Caco-2 (cell line): ENCODE measurements at places on chromosomes 7 and 10.

GRCh38 chr10:131436458-131436857, 124.9 kb upstream of the TCERG1L start:
- no peak for DNase-seq

DNA sequence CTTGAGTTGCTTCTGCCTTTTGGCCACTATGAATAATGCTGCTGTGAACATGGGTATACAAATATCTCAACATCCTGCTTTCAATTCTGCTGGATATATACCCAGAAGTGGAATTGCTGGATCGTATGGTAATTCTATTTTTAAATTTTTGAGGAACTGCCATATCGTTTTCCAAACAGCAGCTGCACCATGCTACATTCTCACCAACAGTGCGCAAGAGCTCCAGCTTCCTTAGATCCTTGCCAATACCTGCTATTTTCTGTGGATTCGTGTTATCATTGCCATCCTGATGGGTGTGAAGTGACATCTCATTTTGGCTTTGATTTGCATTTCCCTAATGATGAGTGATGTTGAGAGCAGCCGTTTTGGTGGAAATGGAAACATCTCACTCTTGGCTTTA, 26.7 kb downstream of the FRMD4A start:
- no peak for DNase-seq

GRCh38 chr10:64528294-64529002, 1007.2 kb downstream of the REEP3 start:
- DNase-seq: no peak

DNA sequence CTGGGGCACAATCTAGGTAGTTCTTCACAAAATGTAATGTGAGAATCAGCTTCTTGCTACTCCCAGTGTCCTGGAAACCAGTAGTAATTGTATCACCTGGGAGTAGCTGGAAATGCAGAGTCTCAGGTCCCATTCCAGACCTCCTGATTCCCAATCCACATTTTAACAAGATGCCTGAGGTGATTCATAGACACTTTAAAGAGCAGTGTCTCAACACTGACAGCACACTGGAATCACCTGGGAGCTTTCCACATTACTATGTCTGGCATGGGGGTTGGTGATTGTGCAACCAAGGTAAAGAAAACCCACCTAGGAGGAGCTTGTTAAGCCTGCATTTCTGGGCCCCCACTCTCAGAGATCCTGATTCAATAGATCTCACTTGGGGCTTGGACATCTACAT, 11.1 kb downstream of the DPY19L1 start:
- DNase-seq: no peak

DNA sequence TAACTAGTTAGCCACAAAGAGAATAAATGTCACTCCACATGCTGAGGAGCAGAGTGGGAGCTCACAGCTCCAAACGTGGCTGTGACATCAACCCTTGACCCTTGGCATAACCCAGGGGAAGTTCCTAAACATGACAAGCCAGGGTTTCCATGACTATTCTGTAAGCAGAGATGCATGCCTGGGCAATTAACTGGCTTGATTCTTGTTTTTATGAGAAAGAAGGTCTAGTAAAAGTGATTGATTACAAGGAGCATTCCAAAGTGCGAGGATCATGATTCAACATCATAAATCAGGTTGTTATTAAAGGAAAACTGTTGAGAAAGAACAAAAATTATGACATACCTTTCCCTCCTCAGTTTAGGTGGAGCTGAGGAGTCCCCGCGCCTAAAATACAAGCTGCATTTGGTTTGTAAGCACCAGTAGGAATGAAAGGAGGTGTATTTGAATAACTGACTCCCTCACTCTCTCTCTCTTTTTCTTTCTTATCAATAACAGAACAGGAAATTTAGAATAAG, 108.4 kb downstream of the SFMBT2 start:
- no peak for DNase-seq

GRCh38 chr7:1156782-1157535, 3.0 kb downstream of the ZFAND2A start:
- peak; percentile 71 for DNase-seq

DNA sequence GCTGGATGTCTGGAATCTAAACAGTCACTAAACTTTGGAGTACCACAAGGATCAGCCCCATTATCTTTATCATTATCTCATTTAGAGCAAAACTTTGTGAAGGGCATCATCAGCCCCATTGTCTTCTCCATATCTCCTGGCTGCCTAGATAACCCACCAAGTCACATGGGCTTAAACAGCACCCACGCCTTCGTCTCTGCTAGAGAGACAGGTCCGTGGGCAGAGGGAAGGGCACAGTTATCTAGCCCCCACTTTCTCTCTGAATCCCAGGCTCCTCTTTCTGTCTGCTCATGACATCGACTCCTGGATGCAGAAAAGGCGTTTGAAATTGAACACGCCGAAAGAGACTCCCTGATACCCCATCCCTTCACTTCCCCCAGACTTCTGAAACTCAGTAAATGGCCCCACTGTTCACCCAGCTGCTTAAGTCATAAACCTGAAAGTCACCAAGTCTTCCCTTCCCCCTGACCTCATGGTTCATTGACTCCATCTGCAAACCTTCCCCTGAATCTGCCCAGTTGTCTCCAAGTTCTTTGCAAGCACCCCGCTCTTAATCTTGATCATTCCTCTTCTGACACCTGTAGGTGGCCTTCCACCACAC, 20.9 kb upstream of the PARD3 start:
- DNase-seq: no peak

- DNase-seq: no peak
Measured at GRCh38 chr7:78435355-78435754, 636.8 kb downstream of the PHTF2 start.

GRCh38 chr7:157754416-157754790, 417.6 kb downstream of the DNAJB6 start:
- no peak for DNase-seq

DNA sequence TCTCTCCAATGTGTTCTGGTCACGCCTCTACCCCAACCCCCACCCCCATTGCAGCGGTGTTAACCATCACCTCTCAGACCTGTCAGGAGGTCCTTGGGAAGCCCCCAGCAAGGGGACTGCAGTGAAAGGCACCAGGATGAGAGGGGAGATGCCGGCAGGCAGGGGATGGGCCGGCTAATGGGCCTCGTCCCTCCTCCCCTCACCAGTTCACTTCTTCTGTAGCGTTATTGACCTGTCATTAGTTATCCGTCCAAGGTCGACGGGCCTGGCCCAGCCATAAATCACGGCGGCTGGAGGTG, 18.8 kb downstream of the POLL start:
- no peak for DNase-seq

GRCh38 chr10:59736749-59737148, 16.5 kb downstream of the MRLN start:
- no peak for DNase-seq

DNA sequence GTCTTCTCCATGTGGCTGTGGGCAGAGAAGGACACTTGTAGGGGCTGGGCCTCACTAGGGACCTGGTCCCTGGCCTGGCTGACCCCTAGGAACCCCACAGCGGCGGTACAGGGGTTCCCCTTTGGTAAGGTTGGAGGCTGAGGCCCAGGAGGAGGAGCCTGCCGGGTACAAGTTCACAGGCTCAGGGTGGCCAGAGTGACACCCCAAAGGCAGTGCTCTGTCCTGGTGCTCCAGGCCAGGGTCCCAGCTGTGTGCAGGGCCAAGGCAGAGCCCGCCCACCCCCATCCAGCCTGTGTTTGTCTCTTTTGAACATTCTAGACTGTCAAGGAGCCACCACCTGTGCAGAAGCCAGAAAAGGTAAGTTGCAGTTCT, 23.3 kb downstream of the ANTXRL start:
- DNase-seq: no peak

- DNase-seq: no peak
Measured at GRCh38 chr10:16644146-16644545, 122.5 kb upstream of the C1QL3 start.

DNA sequence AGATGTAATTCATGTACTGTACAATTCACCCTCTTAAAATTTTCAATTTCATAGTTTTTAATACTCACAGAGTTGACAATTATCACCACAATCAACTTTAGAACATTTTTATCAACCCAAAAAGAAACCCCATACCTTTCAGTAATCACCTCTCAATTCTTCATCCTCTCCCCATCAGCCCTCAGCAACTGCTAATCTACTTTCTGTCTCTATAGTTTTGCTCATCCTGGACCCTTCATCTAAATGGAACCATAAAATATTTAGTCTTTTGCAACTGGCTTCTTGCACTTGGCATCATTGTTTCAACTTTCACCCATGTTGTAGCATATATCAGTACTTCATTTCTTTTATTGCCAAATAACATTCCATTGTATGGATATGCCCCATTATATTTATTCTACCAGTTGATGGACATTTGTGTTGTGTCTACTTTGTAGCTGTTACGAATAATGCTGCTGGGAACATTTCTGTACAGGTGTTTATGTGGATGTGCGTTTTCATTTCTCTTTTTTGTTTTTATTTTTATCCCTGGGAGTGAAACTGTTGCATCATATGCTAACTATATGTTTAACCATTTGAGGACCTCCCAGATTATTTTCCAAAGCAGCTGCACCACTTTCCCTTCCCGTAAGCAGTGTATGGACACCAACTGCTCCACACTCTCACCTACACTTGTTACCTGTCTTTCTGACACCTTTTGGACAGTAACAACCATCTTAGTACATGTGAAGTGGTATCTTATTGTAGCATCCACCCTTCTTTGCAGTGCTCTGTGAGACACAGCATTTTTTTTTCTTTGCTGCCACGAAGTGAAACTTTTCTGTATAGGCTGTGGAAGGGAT, 65.4 kb upstream of the APBB1IP start:
- DNase-seq: no peak

GRCh38 chr7:87128861-87129267, 23.4 kb upstream of the DMTF1 start:
- DNase-seq: no peak

DNA sequence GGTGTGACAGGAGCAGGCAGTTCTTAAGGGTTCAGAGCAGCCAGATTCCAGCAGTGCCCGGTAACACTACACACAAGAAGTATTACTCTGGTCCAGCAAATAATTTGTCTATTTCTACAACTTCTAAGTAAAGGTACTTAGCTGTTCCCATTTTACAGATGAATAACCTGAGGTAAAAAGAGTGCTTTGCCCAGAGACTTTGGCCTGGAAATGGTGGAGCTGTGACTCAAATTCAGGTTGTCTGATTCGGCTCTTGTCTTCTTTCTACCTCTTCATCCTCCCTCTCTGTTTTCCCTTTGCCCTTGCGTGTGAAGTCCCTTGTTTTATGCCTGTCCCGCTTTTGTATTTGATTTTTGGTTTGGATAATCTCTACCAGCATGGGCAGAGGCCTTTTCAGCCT, 17.1 kb downstream of the SFRP5 start:
- DNase-seq: no peak

DNA sequence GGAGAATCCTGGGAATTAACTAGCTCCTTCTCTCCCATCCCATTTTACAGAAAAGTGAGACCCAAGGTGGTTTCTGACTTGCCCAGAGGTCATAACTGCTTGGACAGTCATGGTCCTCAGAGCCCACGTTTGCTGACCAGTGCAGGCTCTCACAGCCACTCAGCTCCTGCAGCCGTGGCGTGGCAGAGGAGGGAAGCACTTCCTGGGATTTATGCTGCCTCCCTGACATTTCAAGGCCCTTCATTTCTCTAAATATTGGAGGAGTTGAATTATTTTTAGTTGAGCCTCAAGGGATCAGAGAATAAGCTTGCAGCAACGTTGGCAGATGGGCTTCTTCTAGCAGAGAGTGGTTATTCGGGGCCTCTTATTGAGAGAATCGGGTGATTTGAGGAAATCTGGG, 77.1 kb downstream of the LHPP start:
- no peak for DNase-seq

DNA sequence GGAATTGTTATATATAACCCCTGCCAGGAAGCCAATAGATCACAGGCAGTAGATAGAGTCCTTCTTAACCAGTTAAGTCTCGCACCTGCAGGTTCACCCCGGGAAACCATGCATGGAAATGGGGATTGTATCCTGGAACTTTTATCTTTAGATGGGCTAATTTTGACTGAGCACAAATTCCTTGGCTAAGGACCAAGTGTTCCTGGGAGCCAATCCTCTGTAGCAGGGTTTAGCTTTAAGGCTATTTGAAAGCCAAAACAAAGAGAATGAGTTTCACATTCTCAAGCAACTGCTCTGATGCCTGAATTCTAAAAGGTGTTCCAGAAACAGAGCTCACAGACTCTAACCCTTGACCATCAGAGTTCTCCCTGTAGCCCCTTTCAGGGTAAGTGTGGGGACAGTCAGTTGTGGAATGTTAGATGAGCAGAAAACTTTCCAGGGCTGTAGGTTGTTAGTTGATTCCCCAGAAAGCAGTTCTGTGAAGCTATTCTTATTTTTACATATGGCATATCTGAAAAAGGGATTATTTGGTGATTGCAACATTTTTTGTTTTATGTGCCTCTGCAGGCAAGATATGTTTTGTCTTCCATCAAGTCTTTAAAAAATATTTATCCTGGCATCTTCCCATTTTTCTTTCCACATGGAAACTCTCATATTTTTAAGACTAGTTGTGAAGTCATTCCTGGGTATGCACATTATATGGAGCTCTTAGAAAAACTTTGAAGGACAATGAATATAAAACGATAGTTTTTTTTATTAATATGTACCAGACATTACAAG, 16.2 kb upstream of the NPVF start:
- DNase-seq: no peak

GRCh38 chr10:76961841-76962240, 675.8 kb downstream of the KCNMA1 start:
- DNase-seq: no peak

DNA sequence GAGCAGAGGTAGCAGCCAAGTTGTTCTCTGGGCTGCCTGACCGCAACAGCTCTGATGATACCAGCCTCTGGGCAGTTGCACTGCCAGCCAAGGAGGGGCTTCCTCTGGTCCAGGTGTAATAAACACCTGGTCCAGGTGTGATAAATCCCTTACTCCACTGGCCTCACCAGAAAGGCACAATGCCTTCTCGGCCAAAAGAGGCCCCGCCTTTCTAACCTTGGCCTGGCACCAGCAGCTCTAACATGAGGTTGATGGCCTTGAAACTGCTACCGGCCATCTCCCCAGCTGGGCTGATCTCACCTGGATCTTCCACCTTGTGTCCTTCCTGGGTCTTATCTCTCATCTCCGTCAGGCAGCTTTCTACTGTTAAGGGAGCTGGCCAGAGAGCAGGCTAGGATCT, 45.5 kb upstream of the PDZD8 start:
- DNase-seq: no peak

DNA sequence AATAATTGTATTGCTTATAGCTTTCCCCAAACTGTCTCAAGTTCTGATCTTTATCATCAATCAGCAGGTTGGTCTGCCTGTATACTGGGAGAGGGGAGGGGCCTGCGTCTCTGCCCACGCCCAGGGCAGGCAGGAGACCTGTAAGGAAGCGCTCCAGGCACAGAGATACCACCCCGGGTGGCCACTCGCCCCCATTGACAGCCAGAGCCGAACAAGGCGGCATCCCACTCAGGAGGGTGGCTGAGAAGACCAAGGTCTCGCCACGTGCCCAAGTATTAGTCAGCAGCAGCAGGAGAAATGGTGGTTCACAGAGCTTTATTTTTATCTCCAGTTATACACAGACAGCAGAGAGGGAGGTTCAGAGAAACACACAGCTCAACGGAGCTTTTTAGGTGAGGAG, 7.2 kb downstream of the STK32C start:
- no peak for DNase-seq
